ENCODE measurements at places on chromosomes 1 and 21. TPM values are rescaled to one million over a fixed set of nuclear protein-coding genes. Genes with fewer than 3 reads are reported as not detected.

The OLIG2 gene
- not detected for total RNA-seq

The COA7 gene
- total RNA-seq: 12.0 TPM

The GUCA2B gene
- not detected for total RNA-seq

The DPH5 gene
- 22.2 TPM for total RNA-seq
